ENCODE measurements at places on chromosomes 16 and 17. TPM values are rescaled to one million over a fixed set of nuclear protein-coding genes. Genes with fewer than 3 reads are reported as not detected.

Gene PRR11
- total RNA-seq: 41.4 TPM

Gene CALB2
- not detected for total RNA-seq

Gene MT4
- total RNA-seq: not detected

Gene NAGS
- 2.9 TPM for total RNA-seq

Gene OSGIN1
- total RNA-seq: 3.1 TPM

Gene RNF112
- 2.3 TPM for total RNA-seq

Gene KCNJ18
- not detected for total RNA-seq

Gene CIITA
- 0.35 TPM for total RNA-seq

Gene HS3ST3B1
- total RNA-seq: 14.3 TPM

Gene CLUH
- total RNA-seq: 34.4 TPM

Gene TTLL6
- not detected for total RNA-seq

Gene CDIP1
- total RNA-seq: 18.2 TPM

Gene C16orf96
- 0.09 TPM for total RNA-seq

Gene FBXO39
- not detected for total RNA-seq

Gene CORO6
- total RNA-seq: 27.3 TPM

Gene COG7
- total RNA-seq: 7.6 TPM

Gene TVP23A
- 0.12 TPM for total RNA-seq

Gene CLEC3A
- not detected for total RNA-seq

Measured in pericardium fibroblast (primary cell).